ENCODE measurements at places on chromosomes 3 and 15.

DNA sequence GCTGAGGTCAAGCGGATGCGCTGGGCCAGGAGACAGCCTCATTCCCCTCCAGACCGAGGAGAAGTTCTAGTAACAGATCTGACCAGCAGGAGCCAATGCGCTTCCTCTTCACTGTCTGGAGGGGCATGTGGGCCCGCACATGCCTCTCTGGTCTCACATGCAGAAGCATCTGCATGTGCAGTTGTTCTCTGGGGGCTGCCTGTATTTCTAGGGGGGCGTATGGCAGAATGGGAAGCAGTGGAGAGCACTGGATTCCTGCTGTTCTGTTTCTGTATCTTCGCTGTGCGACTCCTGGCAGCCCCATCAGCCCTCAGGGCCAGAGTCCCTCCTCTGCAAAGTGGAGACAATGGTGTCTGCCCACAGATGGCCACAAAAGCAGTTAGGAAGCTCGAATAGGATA is 170.4 kb upstream of the IQSEC1 start:
- ATAC-seq: peak; percentile 32

DNA sequence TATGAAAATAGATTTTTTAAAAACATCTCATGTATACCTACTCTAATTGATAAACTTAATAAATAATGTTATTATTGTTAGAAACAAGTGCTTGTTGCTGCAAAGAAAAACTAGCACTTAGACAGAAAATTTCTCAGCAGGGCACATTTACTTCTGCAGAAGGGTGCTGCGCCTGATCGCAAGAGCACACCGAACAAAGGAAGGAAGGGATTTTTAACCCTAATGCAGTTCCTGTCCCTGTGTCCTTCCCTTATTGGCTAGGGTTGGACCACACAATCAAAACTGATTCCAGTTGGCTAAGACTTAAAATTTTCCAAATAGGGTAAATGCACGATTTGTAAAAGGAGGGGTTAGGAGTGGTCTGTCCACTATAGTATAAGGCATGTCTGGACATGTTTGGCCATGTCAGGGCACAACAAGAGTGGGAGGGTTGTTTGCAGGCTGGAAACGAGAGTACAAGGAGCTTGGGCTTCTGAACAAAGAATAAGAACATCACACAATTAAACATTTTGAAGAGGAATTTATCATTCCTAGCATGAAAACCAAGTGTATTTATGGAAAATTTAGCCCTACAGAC is 4.7 kb downstream of the DTWD1 start:
- no peak for ATAC-seq

DNA sequence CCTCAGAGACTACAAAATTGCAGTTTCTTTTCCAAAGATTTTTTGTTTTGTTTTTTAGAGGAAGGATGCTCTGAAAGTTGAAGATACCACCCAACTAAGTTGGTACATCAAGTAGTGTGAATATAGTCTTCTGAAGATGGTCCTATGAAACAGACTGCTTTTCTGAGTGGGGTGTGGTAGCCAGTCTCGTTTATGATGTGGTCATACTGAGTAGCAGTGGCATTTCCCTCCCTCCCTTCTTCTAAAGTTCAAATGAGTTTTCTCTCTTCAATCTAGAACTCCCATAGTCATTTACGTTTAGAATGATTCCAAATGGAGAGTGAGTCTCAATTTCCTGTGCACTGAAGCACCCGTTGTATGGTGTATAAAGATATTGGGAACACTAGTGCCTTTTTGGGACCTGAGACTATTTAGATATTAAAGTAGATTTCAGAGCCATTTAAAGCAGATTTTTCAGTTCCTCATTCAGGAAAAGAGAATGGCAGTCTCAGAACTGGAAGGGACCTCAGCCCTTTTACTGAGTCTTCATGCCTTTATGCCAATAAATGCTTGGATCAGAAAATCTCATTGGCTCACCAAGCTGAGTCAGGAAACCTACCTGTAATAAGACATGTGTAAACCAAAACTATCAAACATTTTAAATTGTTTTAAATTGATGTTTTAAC is 200.4 kb downstream of the CDIN1 start:
- ATAC-seq: no peak

DNA sequence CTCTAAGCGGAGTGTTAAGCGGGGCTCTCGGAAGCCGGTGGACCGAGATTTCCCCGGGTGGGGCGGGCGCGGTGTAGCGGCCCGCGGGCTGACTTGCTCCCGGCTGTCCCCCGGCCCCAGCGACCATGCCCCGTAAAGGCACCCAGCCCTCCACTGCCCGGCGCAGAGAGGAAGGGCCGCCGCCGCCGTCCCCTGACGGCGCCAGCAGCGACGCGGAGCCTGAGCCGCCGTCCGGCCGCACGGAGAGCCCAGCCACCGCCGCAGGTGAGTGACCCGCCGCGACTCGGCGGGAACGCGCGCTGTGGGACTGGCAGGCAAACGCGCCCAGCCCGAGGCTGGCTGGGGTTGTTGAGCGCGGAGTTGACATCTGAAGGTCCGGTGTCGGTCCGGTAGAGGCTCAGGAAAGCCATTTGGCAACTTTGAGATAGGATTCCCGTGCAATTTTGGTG is 1.3 kb downstream of the SMC4 start:
- ATAC-seq: no peak

GRCh38 chr15:71732636-71733035 is 77.7 kb upstream of the NR2E3 start:
- ATAC-seq: no peak

Measured in SK-N-SH treated with all-trans-retinoic acid at 6 μM for 48 hours (cell line).